ENCODE measurements at places on chromosomes 12 and 14. TPM values are rescaled to one million over a fixed set of nuclear protein-coding genes. Genes with fewer than 3 reads are reported as not detected.
A peak's percentile ranks its signal among the peaks of the same experiment; 100 is the strongest.

Gene ORMDL2
- total RNA-seq = 10.0 TPM

Gene GZMH
- total RNA-seq = 4.0 TPM

Gene CCDC85C
- total RNA-seq = 19.3 TPM

Gene AHNAK2
- total RNA-seq = 19.4 TPM

DNA sequence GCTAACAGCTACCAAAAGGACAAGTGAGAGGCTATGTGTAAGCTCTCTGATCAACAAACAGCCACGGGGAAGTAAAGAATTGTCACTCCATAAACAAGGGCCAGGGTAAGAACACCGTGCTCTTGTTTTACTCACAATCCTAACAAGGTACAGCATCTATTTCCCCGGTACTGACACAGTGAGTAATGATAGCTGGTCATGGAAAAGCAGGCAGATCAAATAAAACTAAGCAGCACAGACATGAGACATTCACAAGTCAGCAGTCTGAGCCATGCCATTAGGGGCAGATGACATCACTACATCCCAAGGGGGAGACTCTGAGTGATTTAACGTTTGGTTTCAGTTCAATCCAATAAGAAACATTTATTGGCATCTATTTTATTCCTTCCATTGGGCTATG is 54.4 kb downstream of the ARL6IP4 start:
- no peaks in the 10 kb centered on the region for H3K36me3 ChIP-seq
- H3K27me3 ChIP-seq = no peaks in the 10 kb centered on the region
- H3K4me3 ChIP-seq = no peak overlapping the region

GRCh38 chr12:92271341-92271740 is 125.7 kb upstream of the BTG1 start:
- H3K27ac ChIP-seq = no peak overlapping the region
- H3K4me3 ChIP-seq = no peak overlapping the region
- no peaks in the 10 kb centered on the region for H3K36me3 ChIP-seq
- no peaks in the 10 kb centered on the region for H3K27me3 ChIP-seq

DNA sequence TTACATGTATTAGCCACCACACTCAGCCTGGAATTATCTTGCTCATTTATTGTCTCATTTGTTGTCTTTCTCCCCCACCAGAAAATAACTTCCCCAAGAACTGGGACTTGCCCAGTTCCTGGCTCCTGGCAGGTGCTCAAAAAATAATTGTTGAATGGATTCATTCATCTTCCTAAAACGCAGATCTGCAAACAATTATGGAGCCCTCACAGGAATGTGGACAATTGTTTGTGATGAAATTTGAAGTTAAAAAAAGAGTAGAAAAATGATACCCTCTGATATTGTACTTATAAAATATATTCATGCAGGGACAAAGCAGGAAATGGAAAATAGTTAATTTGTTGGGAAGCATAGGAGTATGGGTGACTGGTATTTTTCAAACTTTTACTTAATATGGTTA is 60.7 kb upstream of the MAP1LC3B2 start:
- H3K4me3 ChIP-seq = no peak overlapping the region
- no peaks in the 10 kb centered on the region for H3K4me1 ChIP-seq
- H3K36me3 ChIP-seq = no peaks in the 10 kb centered on the region
- DNase-seq = no peak

DNA sequence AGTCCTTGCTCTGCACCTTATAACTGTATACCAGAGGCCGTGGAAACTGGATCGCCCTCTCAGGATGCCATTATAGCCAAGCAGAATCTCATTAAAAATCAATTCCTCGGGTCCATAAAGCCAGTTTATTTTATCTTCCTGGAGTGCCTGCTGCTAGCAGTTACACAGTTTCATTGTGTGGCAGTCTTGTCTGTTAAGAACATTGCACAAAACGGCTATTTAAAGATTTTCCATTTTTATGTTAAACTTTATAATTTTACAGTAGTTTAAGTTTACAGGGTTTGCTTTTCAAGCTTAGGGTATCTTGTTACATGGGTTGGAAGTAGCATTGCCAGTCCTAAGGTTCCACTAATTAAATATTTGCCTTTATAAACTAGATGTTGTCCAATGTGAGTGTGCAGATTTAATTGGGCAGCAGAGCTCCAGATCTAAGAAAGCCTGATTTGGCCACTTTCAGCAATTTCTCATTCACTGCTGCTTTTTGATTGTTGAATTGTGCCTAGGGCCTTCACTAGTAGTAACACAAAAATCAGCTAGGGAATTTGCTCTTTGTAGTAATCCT is 17.0 kb downstream of the TMEM30B start:
- DNase-seq = no peak
- H3K4me1 ChIP-seq = no peaks in the 10 kb centered on the region
- H3K27ac ChIP-seq = no peak overlapping the region
- no peak overlapping the region for H3K4me3 ChIP-seq

- no peaks in the 10 kb centered on the region for H3K27me3 ChIP-seq
- no peaks in the 10 kb centered on the region for H3K36me3 ChIP-seq
- peak overlapping the region; percentile 29 for H3K27ac ChIP-seq
- H3K4me1 ChIP-seq = no peaks in the 10 kb centered on the region
- peak; percentile 54 for DNase-seq
These were observed 210.0 kb downstream of the PPM1H start for GRCh38 chr12:62724947-62725451.
